Stimulated activated CD8-positive, alpha-beta memory T cell treated with anti-CD3 and anti-CD28 coated beads, Interleukin-15, amount 100 ng/mL, for 48 hours (primary cell): ENCODE measurements at places on chromosomes 7 and 10.

- no peak for DNase-seq
Measured at GRCh38 chr10:17273403-17273802, 45.4 kb downstream of the VIM start.

GRCh38 chr10:92327445-92328433, 36.8 kb downstream of the MARCHF5 start:
- no peak for DNase-seq

DNA sequence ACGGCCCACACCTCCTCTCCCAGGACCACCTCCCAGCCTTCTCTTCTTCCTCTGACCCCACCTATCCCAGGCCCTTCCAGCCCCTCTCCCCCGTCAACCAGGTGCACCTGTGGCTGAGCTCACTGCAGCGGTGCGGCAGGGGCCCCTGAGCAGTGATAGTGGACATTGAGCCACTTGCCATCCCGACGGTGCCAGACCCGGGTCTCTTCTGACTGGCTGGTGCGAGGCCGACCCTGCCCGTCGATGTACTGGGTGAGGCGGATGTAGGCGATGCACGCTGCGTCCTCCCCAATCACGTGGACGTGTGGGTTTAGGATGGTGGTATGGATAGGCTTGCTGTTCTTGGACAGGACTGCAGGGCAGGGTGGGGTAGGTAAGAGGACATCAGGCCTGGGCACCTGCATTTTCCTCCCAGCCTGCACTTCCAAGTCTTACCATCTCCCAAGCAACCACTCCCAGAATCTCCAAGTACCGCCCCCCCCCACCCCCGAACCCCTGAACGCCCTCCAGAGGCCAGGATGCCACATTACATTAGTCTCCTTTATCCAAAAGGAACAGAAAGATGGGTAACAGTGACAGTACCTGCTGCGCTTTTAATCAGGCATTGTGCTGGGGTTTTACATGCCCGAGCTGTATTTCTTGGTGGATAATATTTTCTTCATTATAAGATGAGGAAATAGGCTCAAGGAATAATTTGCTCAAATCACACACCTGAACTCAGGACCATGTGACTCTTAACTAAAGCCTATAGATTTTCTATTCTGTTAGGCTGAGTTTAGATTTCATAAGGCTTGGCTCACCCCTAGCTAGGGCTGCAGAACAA, 3.7 kb upstream of the NDST2 start:
- no peak for DNase-seq

DNA sequence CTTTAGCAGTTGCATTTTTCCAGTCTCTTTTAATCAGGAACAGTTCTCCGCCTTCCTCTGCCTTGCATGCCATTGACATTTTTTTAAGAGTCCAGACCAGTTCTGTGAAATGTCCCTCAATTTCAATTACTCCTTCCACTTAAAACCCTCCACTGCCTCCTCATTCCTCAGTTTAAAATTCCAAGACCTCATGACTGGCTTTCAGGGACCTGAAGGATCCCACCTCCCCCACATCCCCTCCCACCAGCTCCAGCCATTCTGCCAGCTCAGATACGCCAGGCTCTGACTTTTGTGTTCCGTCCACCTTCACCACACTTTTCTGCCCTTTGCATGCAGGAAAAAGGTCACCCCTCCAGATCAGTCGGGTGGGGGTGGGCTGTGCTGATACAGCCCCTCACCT, 8.7 kb downstream of the TNRC18 start:
- no peak for DNase-seq

DNA sequence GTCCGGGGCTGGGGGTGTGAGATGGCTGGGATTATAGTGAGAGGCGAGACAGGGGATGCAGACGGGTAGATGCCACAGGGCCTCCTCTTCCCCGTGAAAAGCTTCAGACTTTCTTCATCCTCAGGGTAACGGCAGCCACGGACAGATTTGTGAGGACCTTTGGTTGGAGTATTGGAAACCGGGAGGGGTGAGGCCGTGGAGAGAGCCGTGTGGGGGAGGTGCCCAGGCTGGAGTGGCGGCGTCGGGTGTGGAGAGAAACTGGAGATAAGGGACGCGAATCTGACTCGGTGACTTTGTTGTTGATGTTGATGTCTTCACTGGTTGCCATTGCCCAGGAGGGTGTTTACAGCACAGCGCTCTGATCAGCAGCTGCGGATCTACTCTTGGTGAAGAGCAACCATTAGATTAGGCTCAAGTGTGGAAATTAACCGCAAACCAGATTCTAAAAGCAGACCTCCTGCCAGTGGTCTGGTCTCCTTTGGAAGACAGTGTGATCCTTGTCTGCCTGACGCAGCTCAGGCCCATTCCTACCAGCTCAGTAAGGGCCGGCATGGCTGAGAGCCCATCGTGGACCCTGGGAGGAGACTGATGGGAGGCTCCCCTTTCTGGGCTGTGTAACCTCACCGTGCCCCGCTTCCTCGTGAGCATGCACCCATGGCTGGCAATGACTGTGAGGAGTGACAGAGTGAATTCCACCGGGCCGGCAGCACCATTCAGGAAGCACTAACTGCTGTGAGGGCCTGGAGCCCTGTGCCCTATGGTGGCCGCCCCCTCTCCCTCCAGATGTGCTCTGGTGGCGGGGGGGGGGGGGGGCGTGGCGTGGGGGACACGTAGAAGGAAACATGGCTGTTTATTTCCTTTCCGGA, 90.3 kb downstream of the INPP5A start:
- no peak for DNase-seq

DNA sequence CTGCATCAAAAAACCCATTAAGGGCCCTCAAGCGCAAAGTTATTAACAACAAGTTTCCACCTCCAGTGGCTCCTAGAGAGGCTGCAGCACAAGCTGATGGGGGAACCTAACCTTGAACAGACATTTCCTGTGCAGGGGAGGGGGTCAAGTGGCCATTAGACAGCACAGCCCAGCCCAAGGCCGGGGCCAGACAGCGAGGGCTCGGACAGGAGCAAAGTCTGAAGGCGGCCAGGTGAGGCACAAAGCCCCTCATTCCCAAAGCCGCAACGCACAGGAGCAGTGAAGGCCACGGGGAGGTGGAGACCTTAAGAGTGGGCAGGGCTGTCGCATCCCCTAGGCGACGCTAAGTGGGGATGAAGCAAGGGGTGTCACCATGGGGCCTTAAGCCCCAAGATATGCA, 73.2 kb upstream of the ZNF746 start:
- DNase-seq, result no peak

DNA sequence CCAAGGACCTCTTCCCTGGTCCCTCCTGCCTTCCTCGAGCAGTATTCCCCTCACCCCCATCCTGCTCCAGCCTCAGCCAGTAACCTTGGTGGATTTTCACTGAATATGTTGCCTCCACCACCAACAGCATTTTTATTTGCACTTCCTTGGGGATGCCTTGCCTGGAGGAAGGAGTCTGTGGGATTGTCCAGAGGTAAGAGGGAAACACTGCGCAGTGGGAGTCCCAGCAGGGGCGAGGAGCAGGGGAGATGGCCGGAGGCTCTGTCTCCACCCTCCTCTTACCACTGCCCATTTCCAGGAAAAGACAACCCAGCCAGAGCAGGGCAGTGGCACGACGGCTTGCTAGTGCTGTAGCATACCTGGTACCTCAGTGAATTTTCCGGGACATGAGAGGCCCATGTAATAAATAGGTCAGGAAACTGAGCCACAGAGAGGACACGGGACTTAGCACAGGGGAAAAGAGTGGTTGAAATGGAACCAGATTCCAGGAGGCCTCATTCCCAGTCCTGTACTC, 388.2 kb upstream of the PODXL start:
- DNase-seq, result no peak

- no peak for DNase-seq
Measured at GRCh38 chr7:7786595-7786994, 68.2 kb upstream of the RPA3 start.

DNA sequence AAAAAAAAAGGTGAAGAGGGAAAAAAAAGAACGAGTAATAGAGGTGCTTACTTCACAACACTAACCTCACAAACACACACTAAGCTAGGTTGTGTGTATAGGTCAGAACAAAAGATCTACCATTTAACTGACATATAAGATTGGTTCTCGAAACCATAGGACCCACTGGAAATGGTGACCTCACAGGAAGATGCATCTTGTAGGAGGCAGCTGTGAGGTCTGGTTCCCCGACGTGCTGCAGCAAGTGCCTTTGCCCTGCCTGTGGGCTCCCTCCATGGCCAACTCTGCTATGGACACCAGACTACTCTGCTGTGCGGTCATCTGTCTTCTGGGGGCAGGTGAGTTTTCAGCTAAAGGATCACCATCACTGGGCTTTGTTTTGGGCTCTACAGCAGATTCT, 133.8 kb upstream of the PRSS1 start:
- no peak for DNase-seq

DNA sequence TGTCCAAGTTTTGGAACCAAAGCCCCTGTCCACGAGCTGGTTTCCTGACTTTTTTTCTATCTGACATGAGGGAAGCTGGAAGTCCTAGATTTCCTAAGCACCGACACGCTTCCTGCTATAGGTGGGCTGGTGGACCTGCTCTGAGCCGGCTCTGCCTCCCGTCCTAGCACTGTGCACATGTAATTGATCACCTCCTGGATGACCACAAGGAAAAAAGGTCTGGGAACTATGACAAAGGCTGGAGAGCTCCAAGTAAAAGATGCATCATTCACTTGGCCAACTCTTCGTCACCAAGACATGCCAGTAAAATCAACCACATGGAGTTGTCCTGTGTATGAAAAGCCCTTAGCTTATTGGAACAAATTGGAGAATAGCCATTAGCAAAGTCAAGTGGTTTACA, 104.8 kb downstream of the ITIH5 start:
- DNase-seq, result no peak

- no peak for DNase-seq
Measured at GRCh38 chr10:90862908-90863514, 5.2 kb upstream of the HTR7 start.

DNA sequence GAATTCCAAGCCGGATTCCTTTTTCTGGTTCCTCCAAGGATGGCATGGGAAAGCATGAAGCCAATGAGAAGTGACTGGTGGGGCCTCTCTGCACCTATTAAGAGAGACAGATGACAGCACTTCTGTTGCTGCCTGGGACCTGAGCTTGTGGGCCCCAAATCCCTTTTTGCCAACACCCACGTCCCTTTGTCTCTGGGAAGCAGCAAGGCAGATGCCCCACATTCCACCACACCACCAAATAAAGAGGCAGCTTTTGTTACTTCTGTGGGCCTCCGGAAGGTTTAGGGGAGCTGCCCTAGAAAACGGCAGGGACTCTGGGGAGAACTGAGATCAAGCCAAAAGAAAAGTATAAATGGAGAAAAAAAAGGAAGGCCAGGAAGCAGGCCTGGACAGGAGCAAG, 3.4 kb downstream of the CCDC136 start:
- no peak for DNase-seq

GRCh38 chr7:51316666-51317581, at the start of gene COBL:
COBL (minus strand) TSS chr7:51316809; CDS start chr7:51316633, 176 bp downstream.
- DNase-seq, result no peak

DNA sequence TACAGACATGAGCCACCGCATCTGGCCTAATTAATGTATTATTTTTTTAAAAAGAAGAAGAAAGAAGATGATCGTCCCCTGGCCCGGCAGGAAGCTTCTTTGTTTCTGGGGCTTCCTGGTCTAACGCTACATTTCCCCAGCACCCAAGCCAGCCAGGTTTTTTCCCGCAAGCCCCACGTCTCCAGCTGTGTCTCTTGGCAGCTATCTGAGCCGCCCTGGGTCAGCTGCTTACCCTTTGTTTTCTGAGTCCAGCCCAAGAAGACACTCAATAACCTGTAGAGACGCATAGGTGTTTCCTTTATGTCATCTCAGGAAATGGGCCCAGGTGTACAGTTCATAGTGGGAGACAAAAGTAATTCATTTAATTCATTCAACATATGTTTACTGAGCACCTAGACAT, 110.2 kb downstream of the MTPAP start:
- DNase-seq, result no peak

- no peak for DNase-seq
Measured at GRCh38 chr10:99631496-99631895, 11.3 kb upstream of the SLC25A28 start.

DNA sequence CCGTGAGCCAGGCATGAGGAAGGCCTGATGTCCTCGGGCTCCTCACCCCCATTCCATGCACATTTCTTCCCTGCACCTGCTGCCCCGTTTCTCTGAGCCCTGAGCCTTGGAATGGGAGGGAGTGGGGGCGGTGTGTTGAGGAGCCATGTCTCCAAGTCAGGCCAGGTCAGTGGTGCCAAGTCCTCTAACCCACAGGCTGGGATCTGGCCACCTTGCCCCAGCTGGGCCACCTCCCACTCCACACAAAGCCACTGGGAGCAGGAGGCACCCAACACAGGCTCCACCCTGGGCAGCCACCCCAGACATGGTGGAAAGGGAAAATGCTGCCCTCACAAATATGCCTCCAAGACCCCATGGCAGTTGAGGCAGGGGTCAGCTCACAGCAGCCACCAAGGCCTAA, 27.7 kb downstream of the ZCCHC24 start:
- no peak for DNase-seq

DNA sequence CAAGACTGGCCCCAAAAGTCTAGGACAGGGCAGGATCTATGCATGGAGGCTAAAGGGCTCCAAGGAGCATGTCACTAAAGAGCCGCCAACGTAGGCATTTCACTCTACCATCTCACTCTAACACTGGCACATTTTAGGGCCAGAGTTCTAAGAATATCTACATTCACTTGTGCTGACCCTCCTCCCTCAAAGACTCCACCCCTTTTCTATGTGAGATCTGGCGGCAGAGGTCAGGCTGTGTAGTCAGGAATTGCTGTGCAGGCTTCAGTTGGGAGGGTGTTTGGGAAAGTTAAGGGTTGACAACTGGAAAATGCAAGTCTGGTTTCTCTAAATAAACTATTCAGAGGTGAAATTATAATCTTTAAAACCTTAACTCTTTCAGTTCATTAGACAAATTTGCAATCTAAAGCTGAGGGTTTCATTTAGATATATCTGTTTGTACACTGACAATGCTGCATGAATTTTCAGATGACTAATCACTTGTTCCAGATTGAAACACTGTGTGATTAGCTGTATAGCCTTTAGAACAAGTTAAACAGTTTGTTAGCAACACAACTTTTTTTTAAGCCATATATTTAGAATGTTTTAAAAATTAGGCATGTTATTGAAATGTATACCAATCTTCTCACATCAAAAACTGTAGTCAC, 18.2 kb downstream of the LMOD2 start:
- DNase-seq, result no peak

- DNase-seq, result no peak
Measured at GRCh38 chr10:28777911-28778310, 100.6 kb downstream of the BAMBI start.
